Trophoblast cell (in vitro differentiated cells and primary cell): ENCODE measurements at places on chromosomes 5 and 9.

- DNase-seq = no peak
Measured at GRCh38 chr5:148029131-148029530, 34.6 kb upstream of the SPINK5 start.

- DNase-seq = no peak
Measured at GRCh38 chr9:93254806-93255493, 71.0 kb downstream of the WNK2 start.

DNA sequence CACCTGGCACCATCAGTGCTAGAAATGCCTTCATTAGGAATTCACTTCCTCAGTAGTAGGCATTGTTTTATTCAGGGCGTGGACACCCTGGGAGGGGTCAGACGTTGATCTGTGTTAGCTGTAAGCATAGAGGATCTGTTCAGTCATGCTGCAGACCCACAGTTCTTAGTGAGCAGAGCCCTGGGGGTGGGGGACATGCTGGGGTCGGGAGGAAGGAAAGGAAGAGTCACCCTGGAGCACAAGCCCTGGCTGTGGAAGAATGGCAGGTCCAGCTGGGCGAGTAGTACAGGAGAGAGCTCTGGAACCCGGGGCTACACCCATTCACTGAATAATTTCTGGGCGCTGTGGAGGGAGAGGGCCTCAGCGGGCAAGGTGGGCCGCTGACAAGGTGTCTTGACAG, 172.5 kb downstream of the FSTL4 start:
- DNase-seq = no peak

- DNase-seq = peak; percentile 3
Measured at GRCh38 chr5:90233476-90233875, 176.1 kb downstream of the CETN3 start.
